CD4-positive, alpha-beta T cell treated with Interleukin-6 at 100 ng/mL for 8 hours (primary cell): ENCODE measurements at places on chromosomes 7 and 10.

DNA sequence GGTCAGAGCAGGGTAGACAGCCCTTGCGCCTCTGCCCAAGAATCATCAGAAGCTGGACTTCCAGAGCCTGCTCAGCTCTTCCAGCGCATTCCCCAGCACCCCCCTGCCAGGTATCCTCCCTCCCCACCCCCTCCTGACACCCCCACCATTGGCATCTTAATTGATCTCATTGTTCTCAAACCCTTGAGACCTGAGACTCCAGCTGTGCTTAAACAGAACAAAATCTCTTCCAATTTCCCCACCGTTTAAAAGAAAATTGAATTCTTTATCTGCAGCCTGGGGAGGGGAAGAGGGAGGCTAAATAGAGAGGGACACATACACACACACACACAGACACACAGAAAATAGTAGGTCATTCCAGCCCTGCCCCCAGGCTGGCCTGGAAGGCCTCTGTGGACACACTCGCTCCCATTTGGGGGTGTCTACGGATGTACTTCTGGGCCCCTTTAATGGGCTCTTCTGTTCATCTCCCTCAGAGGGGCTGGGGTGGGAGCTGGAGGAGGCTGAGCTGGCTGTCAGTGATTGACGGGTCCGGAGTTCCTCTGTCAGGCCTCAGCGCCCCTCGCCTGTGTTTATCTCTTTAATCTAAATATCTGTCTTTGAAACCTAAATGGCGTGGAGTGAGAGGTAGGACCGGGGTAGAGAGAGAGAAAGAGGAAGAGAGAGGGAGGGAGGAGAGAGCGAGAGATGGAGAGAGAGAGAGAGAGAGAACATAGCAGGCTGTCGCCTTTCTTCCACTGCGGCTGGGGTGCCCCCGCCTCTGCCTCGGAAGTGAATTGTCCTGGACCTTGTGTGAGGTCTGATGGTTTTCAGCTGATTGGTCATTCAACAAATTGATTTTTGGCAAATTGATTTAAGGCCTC, 61.7 kb downstream of the C10orf105 start:
- no peak for DNase-seq

DNA sequence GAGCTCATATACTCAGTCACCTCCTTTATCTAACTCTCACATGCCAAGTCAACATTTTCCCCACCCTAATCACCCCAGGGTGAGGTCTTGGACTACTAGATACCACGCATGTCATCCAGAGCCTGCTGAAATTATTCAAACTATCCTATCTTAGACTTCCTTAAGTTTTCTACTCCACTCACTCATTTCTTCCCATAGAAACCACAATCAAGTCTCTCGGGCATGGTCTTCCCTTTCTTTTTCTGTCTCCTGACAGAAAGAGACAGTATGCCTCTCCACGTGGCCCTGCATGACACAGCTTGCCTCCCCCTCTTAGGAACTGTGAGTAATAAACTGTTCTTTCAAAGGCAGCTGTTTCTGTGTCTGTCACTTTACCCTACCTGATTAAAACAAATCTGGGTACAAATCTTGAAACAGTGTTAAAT, 29.4 kb downstream of the TAS2R41 start:
- DNase-seq = no peak

DNA sequence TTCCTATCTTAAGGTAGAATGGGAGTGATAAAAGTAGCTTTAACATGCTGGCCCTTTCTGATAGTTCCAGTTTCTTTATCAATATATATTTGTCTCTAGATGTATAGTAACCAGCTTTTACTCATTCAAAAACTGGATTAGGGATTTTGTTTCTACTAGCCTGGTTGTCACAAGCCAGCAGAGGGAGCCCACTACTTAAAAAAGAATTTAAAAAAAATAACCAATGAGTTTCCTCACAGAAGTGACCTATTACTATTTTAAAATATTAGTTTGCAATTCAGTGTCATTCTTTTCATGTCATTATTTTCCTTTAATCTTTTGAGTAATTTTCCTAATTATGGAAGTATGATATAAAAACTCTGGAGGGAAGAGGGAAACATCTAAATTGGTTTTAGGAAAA, 142.1 kb downstream of the PHTF2 start:
- no peak for DNase-seq

DNA sequence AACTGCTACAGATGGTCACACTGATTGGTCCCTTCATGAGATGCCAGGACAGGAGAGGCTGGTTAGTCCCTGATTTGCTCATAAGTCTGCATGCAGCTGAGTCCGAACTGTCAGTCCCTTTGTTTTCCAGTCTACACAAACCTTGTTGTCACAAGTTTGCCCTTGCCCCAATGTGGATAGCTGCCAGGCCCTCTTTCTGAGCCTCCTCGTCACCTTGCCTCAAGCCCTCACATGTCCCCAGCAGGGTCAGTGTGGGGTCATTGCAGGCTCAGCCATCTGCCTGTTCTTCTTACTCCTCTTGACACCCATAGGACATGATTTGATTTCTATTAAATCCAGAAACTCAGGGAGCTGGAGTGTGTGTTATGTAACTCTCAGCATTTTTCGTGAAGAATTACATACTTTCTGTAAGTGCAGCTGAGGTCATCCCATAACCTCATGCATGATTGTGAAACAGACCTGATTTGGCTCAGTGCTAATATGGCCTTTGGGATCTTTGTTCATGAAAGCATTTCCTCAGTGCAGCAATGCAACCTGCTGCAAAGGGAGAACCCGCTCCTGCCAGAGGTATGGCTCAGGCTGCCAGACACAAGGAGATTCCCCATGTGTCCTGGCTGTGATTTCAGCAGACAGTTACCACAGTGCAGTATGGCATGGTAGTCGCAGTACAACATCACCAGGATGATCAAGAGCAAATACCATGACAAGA, 70.0 kb upstream of the ZMIZ2 start:
- DNase-seq = no peak

DNA sequence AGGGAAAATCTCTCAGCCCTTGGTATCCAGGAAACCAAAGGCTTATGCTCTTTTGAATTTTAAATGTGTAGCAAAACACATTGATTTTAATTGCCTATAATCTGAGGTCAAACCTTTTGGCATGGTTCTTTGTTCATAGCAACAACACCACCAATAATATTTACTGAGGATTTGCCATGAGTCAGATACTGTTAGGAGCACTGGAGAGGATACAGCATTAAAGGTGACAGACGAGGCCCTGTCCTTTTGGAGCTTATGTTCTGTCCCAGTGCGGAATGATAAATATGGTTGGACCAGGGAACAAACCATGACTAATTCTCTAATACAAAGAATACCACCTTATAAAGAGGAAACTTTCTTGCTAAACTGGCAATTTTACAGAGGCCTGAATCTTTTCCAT, 176.6 kb downstream of the CTNNA3 start:
- DNase-seq = no peak

DNA sequence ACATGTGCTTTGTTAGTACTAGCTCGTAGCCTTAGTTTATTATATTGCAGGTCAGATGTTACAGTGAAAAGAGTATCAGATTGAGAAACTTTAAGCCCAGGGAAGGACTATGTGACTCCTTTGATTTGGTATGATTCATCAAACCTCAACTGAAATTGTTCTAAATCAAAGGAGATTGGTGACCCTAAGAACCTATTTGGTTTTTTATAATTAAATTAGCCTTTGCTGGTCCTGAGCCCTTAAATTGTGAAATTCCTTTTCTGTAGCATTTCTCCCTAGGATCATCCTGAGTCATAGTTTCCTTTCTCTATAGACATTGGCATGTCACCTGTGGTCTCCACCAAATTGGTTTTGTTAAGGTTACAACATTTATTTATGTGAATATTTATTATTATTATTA, 89.7 kb downstream of the POLR1F start:
- DNase-seq = no peak

GRCh38 chr10:89648074-89648473, 3.0 kb upstream of the PANK1 start:
- DNase-seq = no peak

GRCh38 chr7:137953665-137954470, 48.0 kb downstream of the CREB3L2 start:
- no peak for DNase-seq

- no peak for DNase-seq
These were observed 241.3 kb upstream of the KMT2E start for GRCh38 chr7:104772405-104773345.

DNA sequence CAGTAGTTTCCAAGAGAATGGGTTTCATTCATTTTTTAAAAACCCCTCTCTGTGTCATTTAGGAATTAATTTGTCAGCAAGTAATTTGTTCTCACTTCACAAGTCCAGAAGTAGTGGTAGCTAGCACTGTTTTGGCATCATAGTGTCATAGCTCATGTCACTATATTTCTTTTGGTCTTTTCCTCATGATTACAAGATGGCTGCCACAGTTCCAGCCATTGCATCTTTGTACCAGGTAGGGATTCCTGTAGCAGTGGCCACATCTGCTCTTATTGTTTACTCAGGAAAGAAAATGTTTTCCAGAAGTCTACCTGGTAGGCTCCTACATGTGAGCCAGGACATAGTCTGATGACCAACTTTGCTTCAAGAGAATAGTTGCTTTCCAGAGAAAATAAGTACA, 16.2 kb downstream of the GALNT17 start:
- no peak for DNase-seq

DNA sequence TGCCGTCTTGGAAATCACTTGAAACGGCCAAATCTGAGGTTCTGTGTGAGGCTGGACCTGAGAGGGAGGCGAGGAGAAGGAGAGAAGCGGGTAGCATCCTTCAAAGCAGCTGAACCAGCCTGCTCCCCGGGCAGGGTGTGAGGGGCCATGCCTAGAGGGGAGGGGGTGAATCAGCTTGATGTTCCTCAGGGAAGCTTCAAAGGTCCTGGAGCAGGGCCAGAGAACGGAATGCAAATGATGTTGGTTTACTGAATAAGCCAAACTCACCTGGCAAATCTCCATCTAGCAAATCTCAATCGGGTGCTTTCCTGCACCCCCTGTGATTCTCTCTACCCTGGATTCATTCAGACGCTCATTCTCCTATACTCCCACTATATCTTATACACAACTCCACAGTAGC, 226.9 kb downstream of the WDR11 start:
- no peak for DNase-seq

DNA sequence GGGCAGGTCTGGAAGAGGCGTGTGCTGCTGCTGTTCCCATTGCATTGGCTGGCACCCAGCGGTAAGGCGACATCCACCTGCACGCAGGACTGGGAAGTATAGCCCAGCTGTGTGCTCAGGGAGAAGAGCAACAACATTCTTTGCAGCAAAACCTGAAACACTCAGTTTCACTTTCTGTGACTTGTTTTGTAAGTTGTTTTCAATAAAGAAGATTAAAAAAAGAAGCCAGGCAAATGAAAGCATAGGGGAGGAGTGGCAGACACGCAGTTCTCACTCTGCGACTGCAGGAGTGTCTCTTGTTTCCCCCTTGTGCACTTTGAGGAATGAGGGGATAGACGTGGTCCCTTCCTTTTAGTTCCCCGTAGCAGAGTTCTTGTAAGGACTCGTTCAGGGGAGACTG, 5.8 kb downstream of the FBH1 start:
- peak; percentile 8 for DNase-seq

DNA sequence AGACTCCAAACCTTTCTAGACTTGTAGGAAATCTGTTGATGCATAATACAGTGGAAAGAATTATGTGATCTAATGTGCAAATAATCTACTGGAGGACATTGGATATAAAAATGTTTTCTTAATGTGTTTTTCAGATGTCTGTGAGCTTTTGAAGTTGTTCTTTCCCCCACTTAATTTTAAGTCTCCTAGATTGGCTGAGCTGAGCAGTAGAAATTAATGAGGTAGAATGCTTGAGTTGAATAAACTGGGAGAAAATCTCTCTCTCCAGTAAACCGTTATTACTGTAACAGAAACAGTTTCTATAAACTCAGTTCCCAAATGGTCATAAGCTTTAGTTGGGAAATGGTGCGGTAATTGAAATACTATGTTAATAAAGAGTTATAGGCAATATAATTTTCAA, 15.7 kb downstream of the CSGALNACT2 start:
- DNase-seq = no peak

DNA sequence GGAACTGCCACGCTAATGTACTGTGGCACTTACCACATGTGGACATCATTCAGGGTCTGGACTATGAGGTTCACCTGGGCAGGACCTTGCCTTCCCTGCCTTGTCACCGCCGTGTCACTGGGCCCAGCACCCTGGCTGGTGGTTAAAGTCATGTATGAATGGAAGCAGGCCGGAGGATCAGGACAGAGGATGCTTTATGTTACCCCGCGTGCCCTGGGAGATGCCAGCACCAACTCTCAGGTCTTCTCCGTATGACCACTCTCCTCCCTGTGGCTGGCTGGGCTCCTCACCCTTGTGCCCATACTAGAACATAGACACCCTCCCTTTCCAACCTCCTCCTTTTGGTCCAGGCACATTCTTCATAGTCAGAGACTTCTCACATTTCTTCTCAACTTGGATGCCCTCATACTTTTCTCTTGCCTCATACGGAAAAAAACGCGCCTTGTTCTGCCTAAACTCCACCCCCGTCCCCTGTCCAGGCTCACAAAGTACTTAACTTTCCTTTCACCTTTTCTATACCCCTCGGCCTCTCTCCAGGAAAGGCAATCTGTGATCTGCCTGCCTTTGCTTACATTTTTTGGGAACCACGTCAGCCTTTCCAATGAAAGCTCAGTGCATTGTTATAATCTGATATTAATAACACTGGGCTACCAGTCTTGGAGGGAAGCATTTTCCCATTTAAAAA, 240.0 kb downstream of the TEX36 start:
- DNase-seq = no peak

GRCh38 chr7:119281181-119281846, 991.7 kb upstream of the KCND2 start:
- no peak for DNase-seq

DNA sequence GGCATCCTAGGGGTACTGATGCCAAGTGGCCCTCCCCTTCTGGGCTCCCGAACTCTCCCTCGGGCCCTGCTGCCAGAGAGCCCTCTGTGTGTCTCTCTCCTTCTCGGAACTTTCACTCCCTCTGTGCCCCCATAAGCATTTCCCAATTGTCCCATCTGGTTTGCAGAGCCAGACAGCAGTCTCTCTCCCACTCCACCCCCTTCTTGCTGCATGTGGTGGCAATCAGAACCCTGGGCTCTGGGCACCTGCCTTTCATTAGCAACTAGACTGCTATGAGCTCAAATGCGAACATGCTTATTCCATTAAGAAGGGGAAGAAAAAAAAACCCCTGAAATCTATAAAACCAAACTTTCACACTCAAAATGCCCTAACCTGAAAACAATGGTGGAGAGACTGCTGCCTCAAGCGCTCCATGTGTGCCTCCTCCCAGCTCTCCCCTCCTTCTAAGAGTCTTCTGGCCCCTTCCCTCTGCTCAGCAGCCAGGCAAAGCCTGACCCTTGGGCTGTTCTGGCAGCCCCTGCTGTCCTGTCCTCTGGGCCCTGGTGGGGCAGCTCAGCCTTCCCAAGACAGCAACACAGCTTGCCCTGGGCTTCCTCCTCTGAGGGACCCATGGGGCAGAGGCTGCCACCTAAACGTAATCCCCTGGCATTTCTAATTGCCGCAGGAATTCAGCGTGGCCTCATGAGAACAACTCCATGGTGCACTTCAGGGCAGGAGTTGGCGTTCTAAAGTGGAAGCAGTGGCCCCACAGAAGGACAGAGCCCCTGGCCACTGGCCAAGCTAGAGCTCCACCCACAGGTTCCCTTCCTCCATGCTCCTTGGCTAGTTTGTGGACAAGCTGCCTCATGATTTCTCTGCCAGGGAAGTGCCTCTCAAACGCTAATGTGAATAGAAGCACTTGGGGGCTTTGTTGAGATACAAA, 415.4 kb downstream of the PLXNA4 start:
- no peak for DNase-seq
